Bone marrow (tissue), 2 donors: ENCODE measurements at places on chromosomes 5 and 9.

DNA sequence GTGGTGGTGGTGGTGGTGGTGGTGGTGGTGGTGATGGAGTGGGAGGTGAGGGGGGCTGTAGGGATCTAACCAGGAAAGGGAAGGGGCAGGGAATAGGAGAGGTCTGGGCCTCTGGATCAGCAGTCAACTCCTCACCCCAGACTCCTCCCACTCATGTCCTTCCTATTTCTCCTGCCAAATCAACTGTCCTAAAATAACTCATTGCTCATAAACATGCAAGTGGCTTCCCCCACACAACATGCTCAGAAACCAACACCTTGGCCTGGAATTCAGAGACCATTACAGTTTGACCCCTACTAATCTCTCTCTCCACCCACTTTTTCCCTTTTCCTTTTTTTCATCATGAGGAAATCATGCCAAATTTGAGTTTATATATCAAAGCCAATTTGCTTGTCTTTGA is 8.4 kb upstream of the FSD1L start:
- no peak for DNase-seq

- no peak for DNase-seq
These were observed 161.1 kb downstream of the C5orf15 start for GRCh38 chr5:133807348-133807747.

GRCh38 chr9:78292026-78292425 is 4.9 kb upstream of the PSAT1 start:
- DNase-seq: no peak

DNA sequence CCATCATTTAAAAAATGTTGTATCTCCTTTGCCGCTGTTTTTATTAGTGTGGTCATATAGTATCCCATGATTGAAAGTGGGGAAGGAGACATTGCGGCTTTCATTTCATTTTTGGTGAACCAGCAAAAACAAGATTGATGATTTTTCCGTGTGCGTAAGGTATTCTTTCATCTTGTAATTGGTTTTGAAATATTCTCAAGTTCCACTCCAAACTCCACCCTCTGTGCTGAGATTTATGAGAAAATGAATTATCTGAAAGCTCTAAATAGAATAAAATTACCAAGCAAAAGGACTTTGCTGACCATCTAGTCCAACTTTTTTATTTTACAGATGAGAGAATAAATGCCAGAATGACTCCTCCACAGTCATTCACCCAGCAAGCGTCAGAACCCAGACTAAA is 103.1 kb upstream of the MPDZ start:
- DNase-seq: no peak

DNA sequence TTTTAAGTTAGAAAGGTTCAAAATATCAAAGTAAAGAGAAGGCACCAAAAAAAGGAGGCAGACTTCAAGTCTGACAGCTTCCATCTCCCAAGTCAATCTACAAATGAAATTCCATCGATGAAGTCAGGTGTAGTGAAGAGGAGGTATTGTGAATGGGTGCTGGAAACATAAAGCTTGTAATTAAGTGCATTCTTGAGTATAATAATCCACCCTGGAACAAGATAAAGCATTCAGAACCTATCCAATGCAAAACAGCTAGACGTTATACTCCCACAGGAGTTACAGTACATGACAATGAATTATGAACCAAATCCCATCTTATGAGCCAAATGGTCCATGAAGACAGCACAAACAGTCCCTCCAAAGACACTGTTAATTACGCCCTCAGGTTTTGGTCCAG is 22.3 kb downstream of the BNC2 start:
- no peak for DNase-seq
